ENCODE measurements at places on chromosomes 11 and 22.

- DNase-seq = peak; percentile 37
These were observed at the start of gene MYO7A for GRCh38 chr11:77127920-77128691. MYO7A (plus strand) TSS chr11:77128246; CDS start chr11:77130635, 2,389 bp downstream.

- no peak for DNase-seq
These were observed 652.5 kb downstream of the NTM start for GRCh38 chr11:132022733-132023478.

- DNase-seq = no peak
These were observed 12.9 kb upstream of the CRY2 start for GRCh38 chr11:45834298-45834756.

- DNase-seq = no peak
These were observed 13.5 kb downstream of the KIAA1671 start for GRCh38 chr22:24965822-24966626.

GRCh38 chr11:11411401-11411985, 58.4 kb upstream of the CSNK2A3 start:
- no peak for DNase-seq

DNA sequence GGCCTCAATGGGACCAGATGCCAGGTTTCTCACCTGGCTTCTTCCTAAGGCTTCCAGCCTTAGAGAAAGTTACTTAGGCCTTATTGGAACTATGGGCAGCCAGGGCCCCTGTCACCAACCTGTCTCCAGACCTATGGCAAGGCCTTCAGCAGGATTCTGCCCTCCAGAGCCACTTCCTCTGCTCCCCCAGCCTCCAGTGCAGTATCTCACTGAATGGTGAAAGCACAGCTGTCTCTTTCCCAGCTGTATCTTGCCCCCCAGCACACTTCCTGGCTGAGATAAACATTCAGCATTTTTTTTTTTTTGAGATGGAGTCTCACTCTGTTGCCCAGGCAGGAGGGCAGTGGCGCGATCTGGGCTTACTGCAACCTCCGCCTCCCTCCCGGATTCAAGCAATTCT, 1.5 kb downstream of the SLC2A11 start:
- no peak for DNase-seq

DNA sequence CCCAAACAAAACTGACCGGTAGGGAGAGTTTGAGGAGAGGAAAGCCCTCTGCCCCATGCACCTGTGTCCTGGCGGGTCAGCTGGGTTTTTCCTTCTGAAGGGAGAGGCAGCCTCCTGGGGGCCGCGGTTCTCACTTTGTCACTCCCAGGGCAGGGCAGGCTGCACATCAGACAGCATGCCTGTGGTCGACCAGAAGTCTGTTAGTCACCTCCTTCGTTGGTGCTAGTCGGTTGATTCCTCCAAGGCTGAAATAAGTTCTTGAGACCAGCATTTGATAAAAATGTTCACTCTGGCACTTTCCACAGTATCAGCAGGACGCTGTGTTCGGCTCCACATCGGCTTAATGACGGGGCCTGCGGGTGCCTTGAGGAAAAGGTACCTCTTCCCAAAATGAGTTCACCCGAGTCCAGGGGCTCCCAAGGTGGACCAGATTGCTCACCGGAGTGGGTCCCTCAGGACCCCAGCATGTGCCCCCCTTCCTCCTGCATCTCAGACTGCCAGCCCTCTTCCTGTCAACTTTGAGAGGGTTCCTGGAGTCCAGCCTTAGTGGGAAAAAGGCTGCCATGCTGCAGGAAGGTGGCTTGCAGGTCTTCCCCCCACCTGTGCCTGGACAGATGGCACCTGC, 373.7 kb upstream of the B3GAT1 start:
- no peak for DNase-seq

- no peak for DNase-seq
These were observed 29.8 kb upstream of the TMEM135 start for GRCh38 chr11:87007963-87008362.

GRCh38 chr22:31901388-31902137, 42.8 kb upstream of the YWHAH start:
- DNase-seq = no peak

- peak; percentile 29 for DNase-seq
These were observed 102.1 kb downstream of the C11orf91 start for GRCh38 chr11:33598426-33599069.

DNA sequence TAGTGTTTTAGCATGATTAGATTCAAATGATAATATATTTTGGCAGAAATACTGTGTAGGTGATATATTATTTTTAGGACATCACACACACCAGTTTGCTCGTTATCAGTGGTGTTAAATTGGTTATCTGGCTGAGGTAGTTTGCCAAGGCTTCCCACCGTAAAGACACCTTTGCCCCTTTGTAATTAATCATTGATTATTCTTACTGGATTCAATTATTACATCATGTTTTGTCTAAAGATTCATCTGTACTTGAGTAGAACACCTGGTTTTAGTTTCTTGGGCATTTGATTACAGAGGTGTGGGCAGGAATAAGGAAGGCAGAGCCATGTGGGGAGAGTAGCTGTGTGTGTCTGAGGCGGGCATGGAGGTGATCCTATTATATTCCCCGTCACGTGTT, 39.5 kb upstream of the ST14 start:
- no peak for DNase-seq

GRCh38 chr22:24706732-24707469, 67.6 kb downstream of the PIWIL3 start:
- no peak for DNase-seq

- DNase-seq = no peak
These were observed 3.5 kb downstream of the KRTAP5-10 start for GRCh38 chr11:71568704-71569349.

GRCh38 chr11:10808235-10808552, 532 bp downstream of the EIF4G2 start:
- DNase-seq = no peak

DNA sequence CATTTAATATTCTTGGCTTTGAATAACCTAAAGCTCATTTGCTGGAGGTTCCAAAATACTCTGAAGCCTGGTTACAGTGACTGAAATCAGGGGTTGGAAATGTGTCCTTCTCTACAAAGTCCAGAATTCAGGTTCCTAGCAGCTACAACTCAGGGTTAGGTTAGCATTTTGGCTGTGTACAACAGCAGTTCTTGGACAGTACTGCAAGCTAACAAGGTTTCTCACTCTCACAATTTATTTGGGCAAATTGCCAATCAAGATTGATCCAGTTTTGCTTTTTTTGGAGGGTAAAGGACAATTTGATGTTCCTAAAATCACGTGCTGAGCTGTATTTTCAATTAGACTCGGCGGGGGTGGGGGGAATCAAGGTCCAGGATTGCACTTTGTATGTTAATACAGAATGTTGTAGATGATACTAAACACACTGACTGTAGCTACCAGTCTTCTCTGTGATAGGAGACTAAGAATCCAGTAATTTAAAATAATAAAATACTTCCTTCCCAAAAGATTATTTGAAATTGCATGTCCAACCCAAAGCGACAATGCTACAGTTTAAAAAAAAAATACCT, 49.7 kb upstream of the RAPSN start:
- DNase-seq = no peak

GRCh38 chr22:23398701-23399366, 181.3 kb downstream of the IGLL1 start:
- no peak for DNase-seq

- DNase-seq = no peak
These were observed 15.4 kb upstream of the OR4D5 start for GRCh38 chr11:123924027-123924426.

DNA sequence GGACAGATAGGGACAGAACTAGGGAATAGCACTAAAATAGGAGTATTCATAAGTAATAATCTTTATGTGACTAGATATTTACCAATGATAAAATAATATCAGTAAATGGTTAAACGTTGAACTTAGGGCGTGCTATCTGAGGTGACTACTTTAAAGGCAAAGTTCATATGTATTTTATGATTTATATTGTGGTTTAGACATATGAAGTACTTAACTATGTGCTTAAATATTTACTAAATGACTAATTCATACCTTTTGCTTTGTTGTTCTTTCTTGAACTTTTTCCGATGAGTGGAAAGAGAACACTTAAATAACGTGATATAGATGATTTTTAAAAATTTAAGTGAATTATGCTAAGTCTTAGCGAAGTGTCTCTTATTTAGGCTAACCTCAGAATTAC, 14.7 kb downstream of the LUZP2 start:
- DNase-seq = no peak

- no peak for DNase-seq
These were observed 20.6 kb downstream of the TSPAN18 start for GRCh38 chr11:44747316-44747715.

- DNase-seq = no peak
These were observed 25.7 kb downstream of the APOL5 start for GRCh38 chr22:35743326-35743860.

DNA sequence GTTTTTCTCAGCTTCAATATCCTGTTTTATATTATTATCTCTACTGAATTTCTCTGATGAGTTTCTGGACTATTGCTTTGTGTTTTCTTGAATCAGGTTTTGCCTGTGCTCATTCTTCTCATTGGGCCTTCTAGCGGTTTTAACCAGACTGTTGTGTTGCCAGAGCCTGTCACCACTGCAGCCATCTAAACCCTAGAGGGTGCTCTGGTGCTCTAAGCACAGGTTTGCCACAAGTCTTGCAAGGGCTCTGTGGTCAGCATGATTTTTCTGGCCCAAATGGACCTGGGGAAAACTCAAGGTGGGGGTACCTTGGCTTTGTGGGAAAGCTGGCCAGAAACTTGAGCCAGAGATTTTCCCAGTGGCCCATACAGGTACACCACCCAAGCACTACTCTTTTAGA, 52.4 kb upstream of the TYR start:
- DNase-seq = no peak

- no peak for DNase-seq
These were observed 1.7 kb upstream of the BID start for GRCh38 chr22:17775781-17776465.

GRCh38 chr11:33894398-33894746, 2.5 kb upstream of the LMO2 start:
- no peak for DNase-seq

- DNase-seq = no peak
These were observed 483.0 kb downstream of the BRD1 start for GRCh38 chr22:49344656-49345055.

DNA sequence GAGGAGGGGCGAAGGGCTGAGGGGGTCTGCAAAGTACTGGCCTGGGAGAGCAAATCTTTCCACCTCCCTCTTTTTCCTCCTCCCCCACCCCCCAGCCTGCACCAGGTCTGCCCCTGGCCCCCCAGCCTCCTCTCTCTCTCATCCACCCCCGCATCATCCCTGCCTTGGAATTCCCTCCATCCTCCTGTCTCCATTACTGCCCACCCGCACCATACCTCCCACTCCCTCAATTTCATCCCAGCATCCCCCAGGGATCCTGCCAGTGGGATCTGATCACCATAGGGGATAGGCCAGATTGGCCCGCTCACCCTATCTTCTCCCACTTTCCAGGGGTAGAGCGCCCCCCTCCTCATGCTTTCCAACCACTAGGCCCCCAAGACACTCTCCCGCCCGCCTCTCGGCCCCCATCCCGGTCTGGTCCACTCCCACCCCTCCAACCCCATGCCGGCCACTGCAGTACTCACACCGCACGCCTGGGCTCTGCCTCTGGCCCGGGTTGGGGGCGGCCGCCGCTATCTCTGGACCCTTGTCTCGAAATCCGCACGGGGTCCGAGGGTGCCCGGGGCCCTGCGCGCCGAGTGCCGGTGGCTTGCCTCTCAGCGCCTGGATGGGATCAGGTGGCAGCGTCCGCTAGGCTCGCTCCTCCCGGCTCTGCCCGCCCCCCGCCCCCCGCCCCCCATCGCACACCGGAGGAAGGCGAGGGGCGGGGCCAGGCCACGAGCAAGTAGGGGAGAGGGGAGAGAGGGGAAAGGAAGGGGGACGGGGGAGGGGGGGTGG, at the start of gene GAL3ST3:
GAL3ST3 (minus strand) TSS at position 615 of the 777 bp plus-strand sequence. CDS start 3,746 bp downstream, outside the sequence.
- DNase-seq = peak; percentile 66

- no peak for DNase-seq
These were observed 62.1 kb upstream of the SLC5A12 start for GRCh38 chr11:26783997-26784396.

GRCh38 chr11:3627291-3627690, 14.5 kb downstream of the ART5 start:
- DNase-seq = no peak

DNA sequence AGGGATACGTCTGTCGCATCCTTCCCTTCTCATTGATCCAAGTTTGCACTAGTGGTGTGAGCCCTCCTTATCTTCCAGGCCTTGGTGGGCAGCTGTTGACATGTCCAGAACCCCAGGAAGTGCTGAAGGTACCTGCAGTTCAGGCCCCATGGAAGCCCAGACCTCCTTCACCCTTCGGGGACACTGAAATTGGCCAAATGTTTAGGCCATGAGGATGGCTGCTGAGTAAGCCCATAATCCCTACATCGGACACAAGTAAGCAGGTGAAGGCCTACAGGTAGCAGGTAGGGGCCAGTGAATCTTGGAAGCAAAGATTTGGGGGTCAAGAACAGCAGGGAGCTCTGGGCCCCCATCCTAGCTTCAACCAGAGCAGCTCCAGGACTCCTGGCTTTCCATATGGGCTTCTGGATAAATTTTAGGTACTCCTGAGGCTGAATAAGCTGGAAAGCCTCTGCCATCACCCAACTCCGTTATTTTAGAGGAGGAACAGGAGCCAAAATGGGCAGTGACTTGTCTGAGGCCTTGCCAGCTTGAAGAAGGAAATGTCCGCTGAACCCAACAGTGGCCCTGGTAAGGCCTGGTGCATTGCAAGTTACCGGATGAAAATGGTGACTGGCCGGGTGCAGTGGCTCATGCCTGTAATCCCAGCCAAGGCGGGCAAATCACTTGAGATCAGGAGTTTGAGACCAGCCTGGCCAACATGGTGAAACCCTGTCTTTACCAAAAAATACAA, 45.2 kb downstream of the MORC2 start:
- DNase-seq = no peak

GRCh38 chr11:8342821-8343681, 79.4 kb upstream of the LMO1 start:
- no peak for DNase-seq

DNA sequence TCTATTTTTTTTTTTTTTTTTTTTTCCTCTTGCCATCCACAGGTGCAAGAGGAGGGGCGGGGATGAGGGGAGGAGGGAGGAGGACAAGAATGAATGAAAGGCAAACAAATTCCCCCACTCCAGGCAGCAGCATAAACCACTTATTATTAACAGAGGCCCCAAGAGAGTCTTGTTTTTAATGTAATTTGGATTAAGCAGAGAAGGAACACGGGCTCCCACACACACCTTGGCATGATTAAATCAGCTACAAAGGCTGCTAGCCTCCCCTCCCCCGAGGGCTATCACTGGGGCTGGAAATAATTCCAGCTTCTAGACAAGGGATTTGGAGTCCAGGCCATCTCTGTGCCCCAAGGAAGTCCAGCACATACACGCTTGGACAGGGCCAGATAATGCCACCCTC, 93.4 kb upstream of the DRD2 start:
- no peak for DNase-seq

GRCh38 chr11:20353829-20354434, 9.6 kb upstream of the HTATIP2 start:
- DNase-seq = no peak

All from neuronal stem cell (in vitro differentiated cells).